Type B pancreatic cell (in vitro differentiated cells): ENCODE measurements at places on chromosomes 5 and 9. TPM values are rescaled to one million over a fixed set of nuclear protein-coding genes. Genes with fewer than 3 reads are reported as not detected.
A peak's percentile ranks its signal among the peaks of the same experiment; 100 is the strongest.

The SLCO6A1 gene
- total RNA-seq: 0.43 and 1.4 TPM in 2 replicates

The PKD2L2 gene
- total RNA-seq: not detected in 2 replicates

The C9orf50 gene
- not detected in 2 replicates for total RNA-seq

The EXOC3 gene
- 62.9 and 64.6 TPM in 2 replicates for total RNA-seq

The CBY3 gene
- not detected in 2 replicates for total RNA-seq

The NADK2 gene
- total RNA-seq: 27.2 and 38.4 TPM in 2 replicates

The CD74 gene
- total RNA-seq: 24.9 and 37.2 TPM in 2 replicates

The MARCOL gene
- not detected in 2 replicates for total RNA-seq

- peak; percentile 39 for DNase-seq
These were observed 10.9 kb upstream of the NKD2 start for GRCh38 chr5:997711-998110.

DNA sequence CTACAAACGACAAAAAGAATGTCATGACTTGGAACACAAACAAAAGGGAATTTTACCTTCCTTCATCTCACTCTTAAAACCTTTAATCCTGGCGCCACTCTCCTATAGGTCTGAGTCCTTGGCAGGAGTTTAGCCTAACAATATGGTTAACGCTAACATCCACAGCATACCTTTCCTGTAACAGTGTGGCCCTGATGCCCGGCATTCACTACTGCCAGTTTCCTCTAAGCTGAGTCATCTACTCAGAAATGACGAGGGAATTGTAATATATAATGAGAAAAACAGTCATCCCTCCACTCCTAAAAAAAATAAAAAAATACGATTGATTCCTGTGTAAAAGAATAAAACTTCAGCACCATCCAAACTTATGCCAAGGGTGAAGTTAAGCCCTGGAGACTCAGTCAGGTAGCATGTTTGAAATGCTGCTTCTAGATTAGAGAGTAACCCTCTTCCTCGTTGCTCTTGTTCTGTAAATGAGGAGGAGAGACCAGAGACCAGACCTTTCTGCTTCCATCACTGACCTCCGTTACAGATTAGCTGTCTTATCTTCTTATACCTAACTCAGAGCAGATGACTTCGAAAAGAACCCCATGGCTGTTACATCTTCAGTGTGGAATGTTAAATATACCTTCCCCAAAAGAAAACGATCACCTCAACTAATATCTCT, 37.4 kb downstream of the CCDC125 start:
- no peak for DNase-seq

GRCh38 chr9:83266666-83267496, 203.9 kb upstream of the RASEF start:
- no peak for DNase-seq

- no peak for DNase-seq
These were observed 8.7 kb downstream of the SLF1 start for GRCh38 chr5:94627191-94627590.

- DNase-seq: no peak
These were observed 54.2 kb downstream of the WHRN start for GRCh38 chr9:114450833-114451706.

GRCh38 chr9:118686959-118687358, 682.3 kb downstream of the BRINP1 start:
- DNase-seq: no peak

DNA sequence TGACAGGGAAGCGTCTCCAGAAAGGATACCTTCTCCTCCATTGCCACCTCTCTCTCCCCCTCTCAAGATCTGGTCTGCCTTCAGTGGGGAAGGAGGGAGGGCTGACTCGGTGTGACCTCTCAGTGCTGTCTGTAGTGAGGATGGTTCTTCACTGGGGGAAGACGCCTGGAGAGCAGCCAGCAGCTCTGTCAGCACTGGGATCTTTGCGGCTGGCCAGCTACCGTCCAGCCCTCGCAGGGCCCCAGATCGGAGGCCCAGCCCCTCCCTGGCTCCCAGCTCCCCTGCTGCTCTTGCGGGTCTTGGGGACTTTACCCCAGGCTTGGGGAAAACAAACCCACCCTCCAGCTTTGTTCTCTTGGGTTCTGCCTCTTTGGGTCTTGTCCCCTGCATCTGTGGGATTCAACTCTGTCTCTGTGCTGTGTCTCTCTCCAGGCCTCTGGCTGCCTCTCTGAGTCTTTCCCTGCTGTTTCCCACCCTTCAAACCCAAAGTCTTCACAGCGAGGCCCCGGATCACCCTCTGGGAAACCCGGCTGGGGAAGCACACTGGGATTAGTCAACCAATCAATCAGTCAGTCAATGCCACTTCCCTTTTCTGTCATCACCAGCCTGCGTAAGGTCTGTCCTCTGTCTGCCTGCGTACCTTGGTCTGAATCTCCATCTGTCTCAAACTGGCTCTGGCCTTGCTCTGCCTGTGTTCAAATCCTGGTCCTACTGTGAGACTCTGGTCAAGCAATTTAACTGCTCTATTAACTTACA, 23.0 kb downstream of the FGF18 start:
- no peak for DNase-seq

DNA sequence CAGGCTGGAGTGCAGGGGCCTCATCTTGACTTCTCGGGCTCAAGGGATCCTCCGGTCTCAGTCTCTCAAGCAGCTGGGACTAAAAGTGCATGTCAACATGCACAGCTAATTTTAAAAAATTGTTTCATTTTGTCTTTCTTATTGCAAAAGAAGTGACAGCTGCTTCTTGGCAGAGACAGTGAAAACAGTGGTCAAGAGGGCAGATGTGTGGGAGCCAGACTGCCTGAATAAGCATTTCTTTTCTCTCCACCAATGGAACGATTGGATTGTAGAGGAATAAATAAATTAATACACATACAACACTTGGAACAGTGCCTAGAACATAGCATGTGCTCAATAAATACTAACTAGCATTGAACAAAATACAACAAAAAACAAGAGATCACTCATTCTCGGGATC, 27.4 kb upstream of the KIF4B start:
- DNase-seq: no peak

DNA sequence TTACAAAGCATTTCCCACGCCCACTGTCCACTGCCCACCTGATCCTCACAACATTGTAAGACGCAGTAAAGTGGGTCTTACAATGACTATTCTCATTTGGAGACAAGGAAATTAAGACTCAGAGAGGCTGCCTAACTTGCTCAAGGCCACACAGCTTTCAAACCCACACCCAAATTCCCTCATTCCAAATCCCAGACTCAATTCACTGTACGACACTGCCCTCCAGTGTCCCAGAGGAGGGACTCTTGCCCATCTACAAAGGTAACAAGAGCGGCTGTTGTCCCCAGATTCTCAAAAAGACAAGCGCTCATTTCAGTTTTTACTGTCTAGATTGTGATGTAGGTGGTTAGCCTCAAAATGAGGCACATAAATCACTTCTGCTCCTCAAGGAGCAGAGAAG, 184.6 kb downstream of the ACTL7B start:
- no peak for DNase-seq

- no peak for DNase-seq
These were observed 3.9 kb downstream of the TBC1D2 start for GRCh38 chr9:98251551-98251950.

DNA sequence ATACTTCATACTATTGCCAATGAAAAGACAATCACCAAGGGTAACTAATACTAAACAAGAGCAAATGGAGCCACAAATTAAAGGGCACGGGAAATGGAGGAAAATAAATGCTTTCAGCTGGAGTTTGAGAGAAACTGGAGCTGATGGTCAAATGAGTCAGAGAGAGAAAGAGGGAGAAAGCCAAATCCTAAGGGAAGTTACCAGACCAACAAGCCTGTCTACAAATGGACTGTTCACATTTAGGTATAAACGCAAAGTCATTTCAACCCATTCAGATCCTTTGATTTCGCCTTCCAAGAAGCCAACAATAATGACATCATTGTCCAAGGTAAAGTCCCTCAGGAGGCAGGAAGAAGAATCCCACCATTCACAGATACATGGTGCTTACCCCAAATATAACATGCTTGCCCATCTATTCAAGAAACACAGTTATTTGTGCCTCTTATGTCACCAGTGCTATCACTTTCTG, 351.8 kb downstream of the RAB3C start:
- no peak for DNase-seq

GRCh38 chr9:93064392-93065134, 6.1 kb downstream of the SUSD3 start:
- no peak for DNase-seq

DNA sequence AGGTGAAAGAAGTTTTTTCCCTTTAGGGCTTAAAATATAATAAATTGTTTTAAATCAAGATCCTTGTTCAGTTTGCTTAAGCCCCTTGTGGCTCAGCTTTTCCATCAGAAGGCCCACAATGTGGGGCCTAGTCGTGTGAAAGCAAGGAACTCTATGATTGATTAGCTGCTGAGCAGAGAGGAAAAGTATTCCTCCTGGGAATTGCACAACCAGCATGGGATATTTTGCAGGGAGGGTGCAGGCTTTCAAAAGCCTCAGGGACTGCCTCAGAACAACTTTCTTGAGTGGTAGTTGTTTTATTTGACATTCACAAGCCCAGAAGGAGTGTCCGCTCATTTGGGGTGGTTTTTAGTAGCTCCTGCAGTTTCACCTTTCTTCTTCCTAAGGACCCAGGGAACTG, 19.8 kb downstream of the TTC23L start:
- no peak for DNase-seq

GRCh38 chr9:86997156-86997555, 49.9 kb upstream of the GAS1 start:
- no peak for DNase-seq

- no peak for DNase-seq
These were observed 5.8 kb upstream of the FSTL4 start for GRCh38 chr5:133618141-133618540.

DNA sequence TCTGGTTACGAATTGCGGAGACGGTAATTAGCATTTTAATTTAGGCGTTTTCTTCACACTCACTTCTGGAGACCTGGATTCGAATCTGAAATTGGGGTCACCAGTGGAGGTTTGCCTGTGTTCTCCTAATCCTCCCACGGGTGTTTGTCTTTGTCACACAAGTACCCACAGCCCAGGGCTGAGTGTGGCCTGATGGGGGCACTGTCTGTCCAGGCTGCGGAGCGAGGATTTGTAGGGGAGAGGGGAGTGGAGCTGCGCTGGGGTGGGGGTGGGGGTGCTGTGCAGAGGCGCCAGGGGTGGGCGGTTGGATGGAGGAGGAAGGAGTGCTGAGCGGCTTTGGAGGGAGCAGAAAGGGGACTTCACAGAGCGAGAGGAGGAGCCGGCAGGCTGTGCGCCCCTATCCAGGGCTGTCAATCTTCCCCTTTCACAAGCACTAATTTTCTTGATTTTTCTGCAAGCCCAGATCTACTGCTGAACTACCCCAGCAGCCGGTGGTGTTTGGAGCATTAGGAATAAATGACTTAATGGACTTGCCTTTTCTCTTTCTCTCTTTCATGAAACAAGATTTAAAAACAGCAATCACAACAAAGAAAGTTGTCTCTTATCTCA, 53.1 kb downstream of the TSPAN17 start:
- DNase-seq: no peak

- no peak for DNase-seq
These were observed 32.5 kb downstream of the FAM240B start for GRCh38 chr9:38687389-38687842.

GRCh38 chr5:16864631-16865131, 71.4 kb downstream of the MYO10 start:
- DNase-seq: no peak

DNA sequence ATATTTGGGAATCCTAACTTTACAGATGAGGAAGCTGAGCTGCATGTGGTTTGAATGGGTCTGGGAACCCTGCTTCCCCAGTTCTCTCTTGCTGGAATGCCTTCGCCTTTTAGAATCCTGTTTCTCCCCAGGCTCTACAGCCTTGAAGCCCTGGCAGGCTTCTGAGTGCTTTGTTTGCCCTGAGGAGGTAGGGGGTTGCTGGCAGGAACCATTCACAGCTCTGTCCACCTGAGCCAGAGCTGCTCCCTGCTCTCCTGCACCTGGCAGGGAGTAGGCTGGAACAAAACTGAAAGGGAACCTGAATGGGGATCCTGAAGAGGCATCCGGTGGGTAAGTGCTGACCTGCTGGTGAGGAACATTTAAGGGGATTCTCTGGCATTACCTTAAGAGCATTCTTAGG, 33.0 kb downstream of the KIF4B start:
- DNase-seq: no peak

DNA sequence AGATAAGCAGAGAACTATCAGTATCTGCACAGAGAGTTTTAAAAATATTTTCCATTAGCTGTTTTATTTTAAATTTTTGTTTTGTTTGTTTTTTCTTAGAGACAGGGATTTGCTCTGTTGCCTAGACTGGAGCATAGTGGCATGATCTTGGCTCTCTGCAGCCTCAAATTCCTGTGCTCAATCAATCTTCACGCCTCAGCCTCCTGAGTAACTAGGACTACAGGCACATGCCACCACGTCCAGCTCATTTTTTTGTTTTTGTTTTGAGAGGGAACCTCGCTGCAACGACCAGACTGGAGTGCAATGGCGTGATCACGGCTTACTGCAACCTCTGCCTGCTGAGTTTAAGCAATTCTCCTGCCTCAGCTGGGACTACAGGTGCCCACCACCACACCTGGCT, 138.2 kb upstream of the LPAR1 start:
- DNase-seq: no peak

DNA sequence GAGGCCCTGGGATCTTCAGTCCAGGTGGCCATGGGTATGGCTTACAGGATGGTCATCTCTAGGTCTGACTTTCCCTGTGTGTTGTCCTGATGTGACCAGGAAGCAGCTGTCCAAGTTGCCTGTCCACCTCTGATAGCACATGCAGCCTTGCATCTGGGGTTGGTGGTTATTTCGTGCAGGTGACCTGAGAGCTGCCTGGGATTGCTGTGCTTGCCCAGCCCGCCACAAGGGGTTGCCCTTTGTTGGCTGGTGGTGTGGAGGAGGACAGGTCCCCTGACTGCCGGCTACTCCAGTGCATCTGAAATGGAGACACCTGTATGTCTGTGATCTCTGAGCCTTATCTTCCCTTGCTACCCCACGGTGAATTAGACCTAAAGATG, 212.6 kb downstream of the ARHGAP26 start:
- no peak for DNase-seq

DNA sequence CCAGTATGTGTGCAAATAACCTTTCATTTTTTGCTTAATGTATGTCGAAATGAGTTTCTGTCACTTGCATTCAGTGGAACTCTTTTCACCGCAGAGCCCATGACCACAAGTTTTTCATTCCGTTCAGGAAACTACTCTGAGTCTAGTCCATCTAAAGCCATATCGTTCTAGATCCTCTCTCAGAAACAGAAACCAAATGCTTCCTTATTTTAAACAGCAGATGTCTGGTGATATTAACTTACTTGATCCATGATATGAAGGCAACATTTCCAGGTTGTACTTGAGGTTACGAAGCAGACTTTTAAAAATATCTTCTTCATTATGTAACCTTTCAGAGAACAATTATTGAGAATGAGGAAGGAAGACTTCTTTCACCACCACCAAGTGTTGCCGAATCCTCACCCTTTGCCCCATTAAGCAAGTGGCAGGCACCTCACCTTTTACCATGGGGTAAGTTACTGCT, 72.4 kb upstream of the GNAQ start:
- DNase-seq: no peak
